ENCODE measurements at places on chromosomes 5 and 9. TPM values are rescaled to one million over a fixed set of nuclear protein-coding genes. Genes with fewer than 3 reads are reported as not detected.

GRCh38 chr5:11733185-11733839, 170.9 kb downstream of the CTNND2 start:
- H3K27me3 ChIP-seq: peaks cover 3% of the 10 kb centered on the region
- no peaks in the 10 kb centered on the region for H3K36me3 ChIP-seq
- no peak overlapping the region for H3K27ac ChIP-seq

DNA sequence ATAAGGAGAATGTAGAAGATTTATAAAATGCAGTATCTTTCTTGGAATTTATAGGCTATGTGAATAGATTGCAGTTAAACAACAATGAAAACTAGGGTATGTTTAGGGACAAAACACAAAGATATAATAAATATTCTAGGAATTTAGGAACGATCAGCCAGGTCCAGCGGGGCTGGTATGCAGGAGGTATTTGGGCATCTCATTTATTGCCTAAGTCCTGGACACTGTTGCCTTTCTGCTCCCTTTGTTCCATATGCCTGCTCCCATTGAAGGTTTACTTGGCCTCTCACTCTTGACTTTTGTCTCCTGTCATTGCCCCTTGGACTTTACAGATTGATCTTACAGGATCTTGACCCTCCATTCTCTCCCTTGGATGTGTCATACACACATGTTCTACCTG, 55.9 kb downstream of the SNX24 start:
- no peak overlapping the region for H3K27ac ChIP-seq
- H3K4me3 ChIP-seq: no peak overlapping the region
- H3K4me1 ChIP-seq: peaks cover 10% of the 10 kb centered on the region

GRCh38 chr9:105860516-105860915, 166.2 kb downstream of the TMEM38B start:
- H3K4me3 ChIP-seq: no peak overlapping the region
- H3K27ac ChIP-seq: no peak overlapping the region
- no peak for DNase-seq

DNA sequence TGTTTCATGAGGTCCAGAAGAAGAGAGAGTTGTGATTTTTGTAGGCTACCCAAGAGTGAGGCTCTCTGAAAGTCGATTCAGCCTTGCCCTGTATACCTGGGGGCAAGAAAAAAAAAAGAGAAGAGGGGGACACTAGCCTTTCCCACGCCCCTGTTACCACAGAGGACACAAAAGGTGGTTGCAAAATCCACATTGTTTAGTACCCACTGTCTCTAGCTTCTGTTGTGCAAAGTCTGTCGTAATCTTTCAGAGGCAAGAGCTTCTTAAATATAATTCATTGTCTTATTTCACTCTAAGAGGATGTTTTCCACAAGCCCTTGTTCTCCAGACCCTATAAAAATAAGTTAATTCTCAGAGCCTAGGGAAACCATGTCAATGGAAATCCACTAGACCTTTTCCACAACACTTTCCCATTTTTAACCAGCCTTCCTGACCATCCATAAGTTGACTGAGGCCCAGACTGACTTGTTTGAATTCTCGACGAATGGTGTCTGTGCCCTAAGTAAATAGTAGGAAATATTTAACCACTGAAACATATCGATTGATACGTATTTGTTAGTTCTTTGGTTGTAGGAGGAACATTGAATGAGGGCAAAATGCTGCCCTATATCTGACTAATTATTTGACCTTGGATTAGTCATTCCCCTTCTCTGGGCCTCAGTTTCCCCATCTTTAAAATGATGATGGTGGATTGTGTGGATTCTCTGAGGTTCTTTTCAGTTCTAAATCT, 182.7 kb downstream of the PAPPA start:
- no peak for DNase-seq
- no peak overlapping the region for H3K27ac ChIP-seq
- H3K4me1 ChIP-seq: no peaks in the 10 kb centered on the region
- no peaks in the 10 kb centered on the region for H3K36me3 ChIP-seq
- peaks cover 3% of the 10 kb centered on the region for H3K27me3 ChIP-seq
- H3K4me3 ChIP-seq: no peak overlapping the region

- no peak overlapping the region for H3K4me3 ChIP-seq
- DNase-seq: no peak
- peaks cover 85% of the 10 kb centered on the region for H3K36me3 ChIP-seq
- no peak overlapping the region for H3K27ac ChIP-seq
- no peaks in the 10 kb centered on the region for H3K27me3 ChIP-seq
These were observed 33.5 kb downstream of the RAB24 start for GRCh38 chr5:177269976-177270375.

Gene DAPK1
- total RNA-seq: 0.55 TPM

Gene PPWD1
- 126 TPM for total RNA-seq

Data from naive thymus-derived CD8-positive, alpha-beta T cell (primary cell).